ENCODE measurements at places on chromosomes 2 and 18.

DNA sequence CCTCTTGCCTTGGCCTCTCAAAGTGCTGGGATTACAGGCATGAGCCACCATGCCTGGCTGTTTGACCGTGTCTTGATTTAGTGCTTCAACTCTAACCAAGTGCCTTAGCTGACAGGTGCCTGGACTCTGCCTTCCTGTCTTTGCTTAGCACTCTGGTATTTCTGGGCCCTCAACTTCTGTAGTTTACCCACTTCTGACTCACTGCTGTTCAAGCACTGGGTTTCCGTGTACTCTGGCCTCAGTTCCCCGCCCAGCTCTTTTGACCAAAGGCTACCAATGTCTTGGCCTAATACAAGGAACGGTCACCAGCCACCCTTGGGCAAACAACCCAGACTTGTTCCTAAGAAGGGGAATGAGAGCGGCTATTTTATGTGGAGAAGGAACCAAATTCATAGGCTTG lies 35.7 kb upstream of the CABLES1 start:
- DNase-seq, result no peak

- no peak for DNase-seq
These were observed 322.6 kb downstream of the AFF3 start for GRCh38 chr2:99819766-99820165.

GRCh38 chr18:78831603-78832002 lies 148.0 kb upstream of the SALL3 start:
- DNase-seq, result no peak

DNA sequence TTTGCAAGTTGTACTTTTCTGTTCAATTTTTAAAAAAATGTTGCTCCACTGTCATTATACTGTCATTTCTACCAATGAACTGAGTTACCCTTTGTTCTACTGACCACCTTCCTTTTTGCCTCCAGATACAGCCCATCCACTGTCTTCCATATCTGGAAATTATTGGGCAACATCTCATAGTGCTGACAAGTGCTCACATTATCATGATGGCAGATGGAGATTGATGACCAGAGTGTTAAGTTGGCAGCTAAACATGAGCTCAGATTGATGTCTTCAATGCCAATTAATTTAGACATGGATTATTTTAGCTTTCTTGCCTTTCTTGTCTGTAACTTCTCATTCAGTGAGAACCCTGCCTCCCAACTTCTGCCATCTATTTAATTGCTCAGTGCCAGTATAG lies 76.6 kb downstream of the KIAA1328 start:
- DNase-seq, result no peak

GRCh38 chr2:69703189-69703588 lies 38.7 kb upstream of the ANXA4 start:
- no peak for DNase-seq

DNA sequence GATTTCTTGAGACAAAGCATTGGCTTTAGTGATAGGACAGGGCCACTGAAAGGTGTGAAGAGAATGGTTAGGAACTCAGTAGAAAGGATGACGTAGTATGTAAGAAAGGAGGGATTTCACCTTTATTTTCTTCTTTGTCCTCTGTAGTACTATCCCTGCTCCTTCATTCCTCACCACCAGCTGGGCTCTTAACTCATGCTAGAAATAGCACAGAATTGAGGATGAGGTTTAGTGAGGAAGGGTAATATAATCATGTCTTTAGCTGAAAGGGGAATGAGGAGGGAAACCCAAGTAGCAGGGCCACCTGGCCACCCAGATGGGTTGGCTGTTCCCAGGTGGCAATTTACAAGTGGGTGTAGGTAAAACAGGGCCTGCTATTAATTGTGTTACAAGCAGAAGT lies 15.2 kb downstream of the ACVR2A start:
- no peak for DNase-seq

DNA sequence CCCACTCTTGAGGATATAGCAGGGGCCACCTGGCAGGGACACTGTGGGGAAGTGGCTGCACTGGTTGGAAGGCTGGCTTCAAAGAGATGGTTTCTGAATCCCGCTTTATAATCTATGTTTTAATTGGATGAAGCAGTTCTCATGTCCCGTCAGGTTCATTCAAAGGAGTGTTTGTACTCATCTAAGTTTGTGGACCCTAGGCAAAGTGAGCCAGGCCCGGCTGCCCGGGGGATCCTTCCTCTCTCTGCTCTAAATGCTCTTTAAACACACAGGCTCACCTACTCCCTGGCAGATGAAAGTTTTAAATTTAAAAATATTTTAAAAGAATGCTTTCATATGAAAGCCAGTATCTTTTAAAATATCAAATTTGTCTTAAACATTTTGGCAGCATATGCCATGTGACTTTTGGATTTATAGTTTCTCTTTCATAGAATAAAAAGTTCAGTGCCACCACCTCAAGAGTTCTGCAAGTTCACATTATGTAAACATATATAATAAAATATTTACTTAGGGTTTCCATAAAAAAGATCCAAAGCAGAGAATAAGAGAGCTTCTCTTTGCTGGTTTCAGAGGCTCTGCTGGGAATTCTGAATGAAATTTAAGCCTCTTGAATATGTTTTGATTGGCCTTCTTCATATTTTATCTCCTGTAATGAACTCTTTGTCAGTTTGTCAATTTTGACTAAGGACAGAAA lies 143.5 kb upstream of the ALPP start:
- no peak for DNase-seq

- no peak for DNase-seq
These were observed 113.2 kb upstream of the SPATS2L start for GRCh38 chr2:200193331-200193730.

- no peak for DNase-seq
These were observed 62.3 kb upstream of the ACYP2 start for GRCh38 chr2:54052825-54053718.

GRCh38 chr18:79912994-79913831 lies 38.2 kb downstream of the SLC66A2 start:
- DNase-seq, result no peak

DNA sequence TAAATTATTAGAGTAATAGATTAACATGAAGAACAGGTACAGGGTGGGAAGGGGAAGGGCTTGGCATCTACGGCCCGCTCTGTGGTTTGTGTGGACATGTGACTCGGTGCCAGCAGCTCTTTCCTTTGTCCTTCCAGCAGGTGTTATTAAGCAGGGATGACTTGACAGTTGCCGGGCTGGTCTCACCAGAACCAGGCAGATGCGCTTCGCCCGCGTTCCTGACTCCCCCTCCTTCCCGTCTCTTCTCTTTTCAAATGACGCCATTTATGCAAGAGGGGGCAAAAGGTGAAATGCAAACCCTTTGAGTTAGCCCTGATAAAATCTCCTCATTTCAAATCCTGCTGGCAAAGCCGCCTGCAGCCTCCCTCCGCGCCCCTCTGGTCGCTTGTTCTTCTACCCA lies 38.9 kb upstream of the MGAT4A start:
- DNase-seq, result no peak

DNA sequence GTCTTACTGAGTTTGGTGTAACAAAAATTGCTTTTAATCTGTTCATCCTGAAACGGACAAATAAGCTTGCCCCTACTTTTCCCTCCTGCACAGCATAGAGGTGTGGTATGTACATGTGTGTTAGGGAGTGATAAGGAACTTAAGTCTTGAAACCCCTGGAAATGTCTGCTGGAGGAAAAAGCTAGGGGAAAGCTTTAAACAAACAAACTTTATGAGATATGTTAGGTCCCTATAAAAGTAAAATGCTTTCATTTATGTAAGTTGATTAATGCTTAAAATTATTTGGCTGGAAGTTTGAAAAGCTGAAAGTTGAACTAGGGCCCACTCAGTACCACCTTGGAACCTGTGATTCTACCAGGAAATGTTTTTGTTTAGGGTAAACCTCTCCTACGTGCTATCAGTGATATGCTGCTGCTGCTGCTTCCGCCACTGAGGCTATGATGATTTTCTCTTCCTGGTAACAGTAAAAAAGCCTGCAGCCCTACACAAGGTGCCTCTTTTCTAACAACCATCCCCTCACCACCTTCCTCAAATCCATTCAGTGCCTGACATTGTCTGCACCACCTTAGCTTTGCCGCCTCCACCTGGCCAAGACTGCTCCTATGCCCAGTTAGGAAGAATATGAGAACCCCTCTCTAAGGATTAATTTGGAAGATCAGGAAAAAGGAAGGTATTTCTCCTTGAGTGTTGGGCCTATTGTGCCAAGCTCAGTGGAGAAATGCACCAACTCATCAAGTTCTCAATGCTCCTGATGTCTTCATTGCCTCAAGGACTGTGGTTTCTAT lies 2.5 kb upstream of the YES1 start:
- no peak for DNase-seq

DNA sequence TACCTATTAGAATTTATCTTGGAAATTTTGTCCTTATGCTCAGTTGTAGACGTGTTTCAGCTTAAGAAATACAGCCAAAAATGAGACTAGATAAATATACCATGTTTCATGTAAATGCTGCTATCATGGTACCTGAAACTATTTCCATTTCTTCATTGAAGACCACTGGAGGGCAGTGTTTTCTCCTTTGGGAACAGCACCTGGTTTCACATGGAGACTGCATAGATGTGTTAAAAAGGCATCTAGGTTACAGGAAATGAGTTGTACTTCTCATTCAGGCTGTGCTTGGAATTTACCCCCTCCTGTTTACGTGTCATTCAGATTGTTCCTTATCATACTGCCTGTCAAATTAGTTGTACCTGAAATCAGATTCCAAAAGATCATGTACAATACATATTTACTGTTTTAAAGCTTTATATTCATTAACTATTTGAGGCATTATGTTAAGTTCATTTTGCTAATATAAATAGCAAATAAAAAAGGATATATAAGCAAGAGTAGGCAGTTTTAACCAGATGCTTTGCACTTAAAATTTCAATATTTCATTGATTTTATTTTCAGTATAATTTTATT lies 57.3 kb upstream of the PSMD14 start:
- no peak for DNase-seq

DNA sequence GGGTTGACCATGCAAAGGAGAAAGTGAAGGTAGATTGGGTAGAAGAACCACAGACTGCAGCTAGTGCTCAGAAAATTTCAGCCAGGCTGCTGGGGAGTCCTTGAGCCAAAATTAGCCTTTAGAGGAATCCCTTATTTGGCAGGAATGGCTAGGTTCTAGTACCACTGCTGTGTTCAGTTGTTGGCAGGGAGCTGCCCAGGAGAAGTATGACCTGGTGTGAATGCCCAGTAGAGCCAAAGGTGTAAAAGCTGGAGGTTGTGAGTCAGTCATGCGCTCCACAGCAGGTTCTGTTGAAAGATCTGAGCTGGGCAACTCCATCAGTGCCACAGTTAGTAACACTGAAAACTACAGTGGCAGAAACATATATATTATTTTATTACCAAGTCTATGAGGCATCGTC lies 36.4 kb upstream of the TBR1 start:
- no peak for DNase-seq

DNA sequence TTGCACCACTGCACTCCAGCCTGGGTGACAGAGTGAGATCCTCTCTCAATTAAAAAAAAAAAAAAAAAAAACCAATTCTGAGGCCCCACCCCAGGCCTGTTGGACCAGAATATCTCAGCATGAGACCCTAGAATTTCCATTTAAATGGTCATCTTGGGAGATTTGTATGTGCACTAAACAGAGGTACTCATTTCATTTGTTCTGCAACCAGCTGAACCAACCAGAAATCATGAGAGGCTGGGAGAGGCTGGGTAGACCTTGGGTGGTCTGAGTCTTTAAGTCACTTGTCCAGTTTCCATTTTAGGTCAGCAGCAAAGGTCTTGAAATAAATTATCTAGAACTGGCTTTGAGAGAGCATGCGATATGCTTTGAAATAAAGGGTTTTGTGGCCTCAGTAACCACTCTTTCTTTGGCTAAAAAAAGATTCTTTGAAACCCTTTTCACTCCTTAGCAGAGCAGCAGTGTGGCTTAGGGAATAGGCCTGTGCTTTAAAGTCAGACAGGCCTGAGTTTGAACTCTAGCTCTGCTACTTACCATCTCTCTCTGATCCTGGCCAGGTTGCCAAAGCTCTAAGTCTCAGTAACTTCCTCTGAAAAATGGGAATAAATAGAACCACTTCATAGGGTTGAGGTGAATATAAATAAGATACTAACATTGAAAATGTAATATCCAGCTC lies 52.6 kb downstream of the QPCT start:
- no peak for DNase-seq

Measured in stimulated activated CD4-positive, alpha-beta T cell treated with anti-CD3 and anti-CD28 coated beads, Interleukin-15, amount 100 ng/mL, for 1 hour (primary cell).